Stimulated activated CD4-positive, alpha-beta T cell treated with anti-CD3 and anti-CD28 coated beads, Interleukin-15, amount 100 ng/mL, for 48 hours (primary cell): ENCODE measurements at places on chromosomes 4 and X.

- no peak for DNase-seq
Observed at GRCh38 chr4:129110931-129111330, 15.0 kb downstream of the C4orf33 start.

GRCh38 chr4:117154251-117154650 lies 68.9 kb upstream of the TRAM1L1 start:
- DNase-seq, result no peak

- no peak for DNase-seq
Observed at GRCh38 chr4:53307819-53308780, 57.8 kb downstream of the SCFD2 start.

DNA sequence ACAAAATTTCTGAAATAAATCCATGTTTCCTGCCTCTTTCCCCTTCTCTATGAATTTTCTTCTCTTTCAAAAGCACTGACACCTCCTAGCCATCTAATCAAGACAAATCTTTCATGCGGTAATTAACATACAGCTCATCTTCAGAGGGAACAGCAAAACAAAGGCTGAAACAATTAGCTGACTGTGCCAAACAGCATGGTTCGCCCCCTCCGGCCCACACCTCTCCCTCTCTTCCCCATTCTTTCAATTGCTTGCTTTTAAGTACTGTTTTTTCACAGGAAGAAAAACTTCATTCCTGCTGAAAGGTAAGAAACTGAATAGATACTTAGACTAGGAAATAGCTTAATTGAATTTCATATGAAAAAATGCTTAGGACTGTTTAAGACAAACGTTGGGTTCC lies 291.1 kb upstream of the NOCT start:
- no peak for DNase-seq

DNA sequence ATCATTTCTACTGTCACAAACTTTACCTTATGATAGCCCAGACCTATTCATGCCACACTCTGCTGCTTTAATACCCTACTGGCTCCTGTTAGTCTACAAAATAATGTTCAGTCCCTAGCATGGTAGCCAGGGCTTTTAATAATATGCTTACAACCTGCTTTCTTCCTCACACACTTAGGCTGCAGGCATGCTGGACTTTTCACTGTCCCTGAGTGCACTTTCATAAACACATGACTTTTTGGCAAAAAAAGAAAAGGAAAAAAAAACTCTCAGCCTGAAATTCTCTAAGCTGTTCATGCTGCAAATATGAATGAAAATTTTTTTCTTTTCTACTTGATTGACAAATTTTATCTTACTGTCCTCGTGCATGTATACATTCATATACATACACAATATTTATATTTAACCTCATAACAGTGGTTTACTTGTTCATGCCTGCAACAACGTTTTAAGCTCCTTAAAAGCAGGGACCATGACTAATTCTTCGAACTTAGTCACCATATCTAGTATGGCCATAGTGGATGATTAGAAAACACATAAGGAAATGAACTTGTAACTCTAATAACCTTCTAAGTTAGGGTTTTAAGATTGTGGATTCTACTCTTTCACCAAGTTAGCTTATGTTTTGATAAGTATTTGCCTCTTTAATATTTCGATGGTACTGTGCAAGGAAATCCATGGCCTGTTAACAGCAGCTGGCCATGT lies 229.5 kb downstream of the SPCS3 start:
- DNase-seq, result no peak

DNA sequence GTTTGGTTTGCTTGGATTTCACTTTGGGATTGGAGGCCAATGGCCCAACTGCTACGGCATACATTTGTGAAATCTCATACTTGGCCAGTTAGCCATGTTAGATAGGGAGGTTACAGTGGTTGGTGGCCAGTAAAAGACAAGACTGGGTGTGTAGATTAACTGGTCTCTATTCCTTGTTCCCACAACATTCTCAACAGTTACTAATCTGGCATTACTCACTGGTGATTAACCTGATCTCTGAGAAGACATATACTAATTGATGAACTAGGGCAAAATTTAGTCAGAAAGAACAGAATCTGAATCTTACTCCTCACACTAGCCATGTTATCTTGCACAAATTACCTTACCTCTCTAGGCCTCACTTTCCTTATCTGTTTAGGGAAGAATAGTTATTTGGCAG lies 33.4 kb downstream of the GATB start:
- no peak for DNase-seq

GRCh38 chr4:3386526-3386925 lies 55.2 kb upstream of the HGFAC start:
- no peak for DNase-seq

- DNase-seq, result no peak
Observed at GRCh38 chr4:14345356-14345775, 656.9 kb upstream of the CPEB2 start.

DNA sequence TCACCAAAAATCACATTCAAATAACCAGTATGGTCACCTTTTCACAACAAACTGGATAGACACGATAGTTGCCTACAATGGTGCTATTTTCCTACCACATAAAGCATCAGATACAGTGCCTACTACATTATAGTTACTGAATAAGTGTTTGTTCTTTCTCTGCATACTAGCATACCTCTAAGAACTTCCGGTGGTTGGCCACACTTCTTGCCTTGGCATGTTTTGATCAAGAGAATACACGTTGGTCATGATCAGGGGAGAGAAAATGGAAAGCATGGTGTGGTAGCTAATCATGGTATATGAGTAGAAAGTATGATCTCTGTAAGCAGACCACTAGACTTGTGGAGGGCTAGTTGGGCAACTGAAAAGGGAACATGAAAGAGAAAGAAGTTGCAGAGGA lies 322.8 kb upstream of the DIAPH2 start:
- no peak for DNase-seq

- DNase-seq, result no peak
Observed at GRCh38 chr4:3251691-3252479, 2.9 kb downstream of the MSANTD1 start.

- no peak for DNase-seq
Observed at GRCh38 chrX:7143941-7144525, 3.5 kb upstream of the STS start.

- DNase-seq, result no peak
Observed at GRCh38 chrX:49106930-49107329, 16.6 kb downstream of the GPKOW start.

DNA sequence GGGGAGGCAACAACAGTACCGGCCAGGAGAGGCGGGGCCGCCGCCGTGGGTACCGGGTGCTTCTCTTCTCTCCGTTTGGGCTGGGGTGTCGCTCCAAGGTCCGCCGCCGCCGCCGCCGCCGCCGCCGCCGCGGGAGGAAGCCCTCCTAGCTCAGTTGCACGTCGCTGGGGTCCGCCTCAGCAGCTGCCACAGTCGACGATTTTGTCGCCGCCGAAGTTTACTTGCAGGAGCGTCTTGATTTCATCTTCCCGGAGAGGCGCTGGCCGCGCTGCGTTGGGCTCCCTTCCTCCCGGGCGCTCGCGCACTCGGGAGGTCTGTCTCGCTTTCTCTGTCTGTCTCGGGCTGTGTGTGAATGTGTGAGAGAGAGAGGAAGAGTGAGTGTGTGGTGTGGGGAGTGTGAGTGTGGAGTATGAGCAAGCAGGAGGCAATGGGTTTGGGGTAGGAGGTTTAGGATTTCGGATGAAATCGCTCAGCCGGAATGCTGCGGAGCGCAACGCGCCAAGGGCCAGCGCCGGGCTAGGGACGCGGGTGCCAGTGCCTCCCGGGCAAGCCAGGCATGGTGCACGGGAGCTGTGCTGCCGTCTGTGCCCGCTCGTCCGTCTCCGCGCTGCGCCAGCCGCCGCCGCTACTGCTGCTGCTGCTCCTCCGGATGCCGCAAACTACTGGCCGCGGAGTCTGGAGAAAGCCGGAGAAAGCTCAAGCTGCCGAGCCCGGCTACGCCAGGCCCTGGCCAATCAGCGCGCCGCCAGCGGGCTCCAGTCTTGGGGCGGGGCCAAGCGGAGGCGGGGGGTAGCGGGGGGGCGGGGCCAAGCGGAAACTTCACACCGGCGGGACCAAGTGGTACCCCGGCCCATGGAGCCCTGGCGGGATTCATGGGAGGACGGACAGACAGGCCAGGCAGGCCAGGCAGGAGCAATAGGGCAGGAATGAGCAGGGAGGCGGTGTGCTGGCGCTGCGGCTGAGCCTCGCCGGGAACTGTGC lies at the start of gene PCDH19:
PCDH19 (minus strand) TSS at position 664 of the 981 bp plus-strand sequence. CDS start 1,676 bp downstream, outside the sequence.
- peak; percentile 13 for DNase-seq

- DNase-seq, result no peak
Observed at GRCh38 chr4:144318797-144319196, 178.3 kb upstream of the GYPA start.

- no peak for DNase-seq
Observed at GRCh38 chr4:110484029-110484428, 8.1 kb downstream of the ENPEP start.

DNA sequence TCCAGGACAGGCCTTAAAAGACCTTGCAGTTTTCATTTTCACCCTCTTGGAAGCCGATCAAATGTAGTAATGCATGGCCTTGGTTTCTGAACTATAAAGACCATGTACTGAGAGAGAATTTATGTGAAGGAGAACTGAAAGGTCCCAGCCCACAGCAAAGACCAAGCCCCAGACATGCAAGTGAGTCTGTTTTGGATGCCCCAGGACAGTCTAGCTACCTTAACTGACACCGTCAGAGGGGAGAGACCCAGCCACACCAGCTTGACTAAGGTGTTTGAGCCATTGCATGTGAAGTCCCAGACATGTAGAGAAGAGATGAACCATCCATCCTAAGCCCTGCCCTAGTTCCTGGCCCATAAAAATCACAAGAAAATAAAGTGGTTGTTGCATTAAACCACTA lies 316.8 kb upstream of the GATB start:
- no peak for DNase-seq

- DNase-seq, result peak; percentile 1
Observed at GRCh38 chrX:64204701-64205440, 637 bp downstream of the AMER1 start.

GRCh38 chr4:75338352-75338880 lies 175.8 kb downstream of the RCHY1 start:
- no peak for DNase-seq

- peak; percentile 14 for DNase-seq
Observed at GRCh38 chr4:87679449-87680169, 29.5 kb downstream of the DMP1 start.

DNA sequence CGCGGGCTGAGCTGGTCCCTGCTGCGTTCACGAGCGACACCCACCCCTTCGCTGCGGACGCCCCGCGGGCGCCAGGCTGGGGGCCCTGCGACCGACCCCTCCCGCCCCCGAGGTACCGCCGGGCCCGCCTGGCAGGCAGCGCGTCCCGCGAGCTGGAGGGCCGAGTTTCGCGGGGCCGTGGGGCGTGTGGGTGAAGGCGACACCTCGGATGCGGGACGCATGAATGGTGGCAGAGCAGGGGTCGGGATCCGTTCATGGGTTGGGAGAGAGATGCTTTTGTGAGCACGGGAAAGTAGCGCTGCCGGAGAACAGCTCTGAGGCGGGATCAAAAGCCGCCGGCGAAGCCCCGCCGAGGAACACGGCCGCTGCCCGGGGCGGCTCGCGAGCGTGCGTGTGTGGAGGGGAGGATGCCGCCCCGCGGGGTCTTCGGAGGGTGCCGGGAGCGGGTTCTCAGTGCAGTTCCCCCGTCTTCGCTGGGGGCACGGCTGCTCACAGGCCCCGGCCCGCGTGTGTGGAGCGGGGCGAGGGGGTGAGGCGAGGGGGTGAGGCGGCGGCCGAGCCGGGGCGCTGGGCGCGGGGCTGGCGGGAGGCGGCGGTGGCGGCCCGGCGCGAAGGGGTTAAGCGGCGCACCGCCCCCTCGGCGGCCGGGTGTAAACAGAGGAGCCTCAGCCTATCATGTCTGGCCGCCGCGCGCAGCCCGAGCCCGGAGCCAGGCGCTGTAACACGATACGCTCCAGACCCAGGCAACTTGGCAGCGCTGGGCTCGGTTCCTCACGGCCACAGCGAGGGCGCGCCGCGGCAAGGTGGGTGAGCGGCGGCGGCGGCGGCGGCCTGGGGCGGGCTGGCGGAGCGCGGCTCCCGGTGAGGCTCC lies 205.3 kb downstream of the TENM3 start:
- DNase-seq, result peak; percentile 13

- no peak for DNase-seq
Observed at GRCh38 chr4:123659262-123659661, 262.7 kb downstream of the SPRY1 start.

GRCh38 chr4:157572284-157572683 lies 351.8 kb downstream of the GRIA2 start:
- DNase-seq, result no peak

- no peak for DNase-seq
Observed at GRCh38 chr4:181007751-181008150, 1235.5 kb upstream of the TENM3 start.

DNA sequence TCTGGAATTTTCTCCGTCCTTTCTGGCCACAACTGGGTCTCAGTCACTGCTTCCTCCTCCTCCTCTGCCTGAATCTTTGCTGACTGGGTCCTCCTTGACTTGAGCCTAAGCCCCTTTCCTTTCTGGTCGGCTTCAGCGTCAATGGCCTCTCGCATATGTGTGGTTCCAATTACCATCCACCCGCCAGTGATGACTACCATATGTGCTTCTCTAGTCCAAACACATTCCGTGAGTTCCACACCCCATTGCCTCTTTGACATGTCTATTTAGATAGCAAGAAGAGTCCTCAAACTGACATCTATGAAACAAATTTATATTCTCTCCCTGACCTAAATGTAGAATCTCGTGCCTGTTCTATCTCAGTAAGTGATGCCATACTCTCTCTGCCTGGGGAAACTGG lies 19.8 kb downstream of the MXRA5 start:
- DNase-seq, result no peak

- DNase-seq, result no peak
Observed at GRCh38 chr4:181566490-181566889, 676.7 kb upstream of the TENM3 start.

GRCh38 chrX:108122748-108123147 lies 31.2 kb downstream of the ATG4A start:
- DNase-seq, result no peak

DNA sequence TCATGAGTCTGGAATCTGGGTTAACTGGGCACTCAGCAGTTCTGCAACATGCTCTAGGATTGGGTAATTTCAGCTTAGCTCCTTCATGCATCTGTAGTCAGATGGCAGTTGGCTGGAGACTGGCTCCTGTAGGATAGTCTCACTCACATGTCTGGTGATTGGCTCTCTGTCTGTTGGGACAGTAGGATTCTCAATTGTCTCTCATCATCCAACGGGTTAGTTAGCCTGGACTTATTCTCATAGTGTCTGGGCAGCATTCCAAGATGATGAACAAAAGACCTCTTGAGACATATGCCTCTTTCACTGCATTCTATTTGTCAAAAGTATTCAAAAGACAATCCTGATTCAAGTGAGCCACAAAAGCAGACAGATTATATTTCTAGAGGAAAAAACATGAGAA lies 795.6 kb upstream of the GALNTL6 start:
- no peak for DNase-seq

DNA sequence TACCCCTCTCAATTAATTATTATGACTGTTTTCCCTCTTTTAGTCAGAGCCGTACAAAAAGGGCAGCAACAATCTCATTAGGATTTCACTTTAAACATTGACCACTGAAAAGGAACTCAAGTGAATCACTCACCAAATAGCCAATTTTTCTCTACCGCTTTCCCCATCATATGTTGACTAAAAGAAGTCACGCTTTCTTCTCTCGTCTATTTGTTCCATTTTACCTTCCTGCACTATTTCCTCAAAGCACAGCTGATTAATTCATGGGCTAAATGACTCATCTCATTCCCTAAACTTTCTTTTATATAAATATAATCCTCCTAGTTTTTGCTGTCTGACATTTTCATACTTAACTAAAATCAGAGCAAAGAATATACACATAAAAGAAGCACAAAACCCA lies 8.2 kb downstream of the MID1 start:
- no peak for DNase-seq
